ENCODE measurements at places on chromosomes 1 and 21. TPM values are rescaled to one million over a fixed set of nuclear protein-coding genes. Genes with fewer than 3 reads are reported as not detected.

DNA sequence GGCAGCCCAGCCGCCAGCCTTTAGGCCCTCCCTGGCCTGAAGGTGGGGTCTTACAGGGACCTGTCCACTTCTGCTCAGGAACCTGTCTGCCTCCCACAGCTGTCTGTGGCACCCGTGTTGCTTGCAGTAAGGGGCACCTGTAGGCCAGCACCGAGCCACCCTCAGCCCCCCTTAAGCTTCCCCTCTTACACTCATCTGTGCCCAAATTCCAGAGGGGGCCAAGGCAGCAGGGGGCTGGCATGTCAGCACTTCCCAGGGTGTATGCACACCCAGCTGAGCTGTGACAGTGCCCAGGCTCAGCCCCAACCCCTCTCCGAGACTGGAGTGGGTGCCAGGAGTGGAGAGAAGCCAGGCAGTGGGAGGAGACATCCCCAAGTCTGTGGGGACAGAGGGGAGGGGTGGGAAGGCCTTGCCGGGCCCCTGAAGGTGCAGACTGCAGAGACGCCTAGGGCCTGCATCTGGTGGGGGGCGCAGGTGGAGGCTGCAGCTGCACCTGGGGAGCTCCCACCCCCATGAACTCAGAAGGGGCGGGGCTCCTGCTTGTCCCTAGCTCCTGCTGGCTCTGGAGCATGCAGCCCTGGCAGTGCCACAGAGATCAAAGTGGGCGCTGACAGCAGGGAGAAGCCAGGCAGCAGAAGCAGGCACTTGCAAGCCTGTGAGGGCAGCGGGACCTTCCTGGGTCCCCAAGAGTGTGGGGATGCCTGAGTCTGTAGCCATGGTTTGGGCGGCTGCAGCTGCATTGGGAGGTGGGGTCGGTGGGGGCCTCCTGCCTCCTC is 5.4 kb upstream of the SLC2A7 start:
- DNase-seq: no peak

DNA sequence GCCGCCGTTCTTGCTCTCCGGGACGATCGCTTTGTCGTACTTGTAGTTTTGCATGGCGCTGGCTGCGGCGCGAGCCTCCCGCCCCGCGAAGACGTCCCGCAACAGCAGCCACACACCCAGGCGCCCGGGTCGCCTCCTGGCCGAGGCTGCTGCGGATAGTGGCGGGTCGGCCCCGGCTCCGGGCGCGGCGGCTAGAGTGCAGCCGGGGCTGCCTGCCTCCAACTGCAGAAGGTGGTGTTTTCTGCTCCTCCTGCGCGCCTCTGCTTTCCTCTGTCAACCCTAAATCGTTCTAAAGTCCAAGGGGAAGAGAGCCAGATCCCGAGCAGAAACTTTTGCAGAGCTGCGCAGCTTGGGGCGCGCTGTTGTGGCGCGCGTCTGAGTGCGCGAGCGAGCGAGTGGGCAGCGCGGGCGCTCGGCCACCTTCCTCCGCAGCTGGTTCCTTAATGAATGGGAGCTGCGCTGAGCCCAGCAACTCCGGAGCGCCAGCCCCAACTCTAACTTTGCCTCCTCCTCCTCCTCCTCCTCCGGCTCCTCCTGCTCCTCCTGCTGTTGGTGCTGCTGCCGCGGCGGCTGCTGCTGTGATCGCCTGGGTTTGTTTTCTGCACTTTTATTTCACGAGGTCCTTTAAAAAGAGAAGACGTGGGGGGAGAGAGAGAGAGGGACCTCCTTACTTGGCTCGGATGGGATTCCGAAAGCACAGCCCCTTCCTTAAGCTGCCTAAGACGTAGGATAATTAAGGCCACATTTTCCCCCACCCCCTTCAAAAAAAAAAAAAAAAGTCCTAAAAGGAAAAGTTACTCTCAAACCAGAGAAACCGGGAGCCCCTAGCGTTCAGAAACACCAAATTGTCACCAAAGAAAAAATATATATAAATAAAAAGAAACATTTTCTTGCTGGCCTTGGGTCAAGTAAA is at the start of gene PLPP3:
Gene PLPP3 (minus strand): TSS at position 601 of the 913 bp plus-strand sequence. CDS start 547 bp downstream, at position 54.
- DNase-seq: peak; percentile 88

GRCh38 chr1:177975588-177976495 is 6.0 kb upstream of the SEC16B start:
- peak; percentile 70 for DNase-seq

The SETDB1 gene
- 21.0 TPM for total RNA-seq

The CDA gene
- not detected for total RNA-seq

DNA sequence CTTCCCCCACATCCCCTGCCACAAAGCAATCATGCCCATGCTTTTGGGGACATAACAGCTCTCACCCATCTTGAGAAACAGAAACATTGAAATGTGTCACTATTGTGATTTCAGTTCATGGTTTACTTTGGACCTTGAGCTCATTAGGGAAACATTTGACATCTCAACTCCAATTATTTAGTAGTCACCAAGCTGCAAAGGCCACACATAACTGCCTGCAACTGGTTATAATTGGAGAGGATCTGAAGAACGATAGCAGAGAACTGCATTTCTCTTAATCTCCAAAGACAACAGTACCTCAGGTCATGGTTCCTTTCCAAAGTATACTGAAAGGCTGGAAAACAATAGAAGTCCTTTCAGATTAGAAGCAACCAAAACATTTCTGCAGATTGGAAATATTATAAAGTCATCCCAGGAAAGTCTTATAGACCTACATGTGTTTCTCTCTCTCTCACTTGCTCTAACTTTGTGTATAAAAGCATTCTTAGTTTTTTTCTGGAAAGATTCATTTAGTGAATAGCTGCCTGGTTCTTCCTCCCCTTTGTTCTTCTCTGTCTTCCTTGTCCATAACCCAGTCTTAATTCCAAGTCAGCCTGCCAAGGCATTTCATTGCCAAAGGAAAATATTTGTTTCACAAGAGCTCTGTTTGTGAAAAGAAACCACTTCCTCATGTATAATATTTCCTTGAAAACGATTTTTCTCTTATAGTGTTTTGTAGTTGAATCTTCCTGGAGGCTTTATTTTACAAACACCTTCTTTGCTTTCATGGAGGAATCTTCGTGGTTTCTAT is 426.8 kb downstream of the ADGRL2 start:
- no peak for DNase-seq

The SLC44A3 gene
- 3.8 TPM for total RNA-seq

The MCL1 gene
- total RNA-seq: 225 TPM

- DNase-seq: no peak
These were observed 439.9 kb downstream of the DISC1 start for GRCh38 chr1:232066521-232066920.

The TMCC2 gene
- 10.3 TPM for total RNA-seq

The GUCA2B gene
- total RNA-seq: not detected

DNA sequence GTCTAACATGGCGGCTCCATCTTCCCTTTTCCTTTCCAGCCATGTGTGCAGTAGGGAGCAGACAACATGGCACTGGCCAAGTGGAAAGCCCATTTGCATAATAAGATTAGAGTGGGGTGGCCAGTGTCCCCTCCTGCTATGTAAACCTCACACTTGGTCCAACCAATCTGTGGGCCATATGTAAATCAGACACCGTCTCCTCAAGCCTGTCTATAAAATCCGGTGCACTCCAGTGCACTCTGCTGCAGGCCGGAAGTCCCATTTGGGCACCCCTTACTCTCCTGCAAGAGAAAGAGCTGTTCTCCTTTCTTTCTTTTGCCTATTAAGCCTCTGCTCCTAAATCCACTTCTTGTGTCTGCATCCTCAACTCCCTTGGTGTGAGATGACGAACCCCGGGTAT is 44.1 kb downstream of the OLFML3 start:
- DNase-seq: no peak

GRCh38 chr1:183304440-183305107 is 113.6 kb downstream of the NMNAT2 start:
- DNase-seq: no peak
